AG08396 (cell line): ENCODE measurements at places on chromosomes 3 and 15.

DNA sequence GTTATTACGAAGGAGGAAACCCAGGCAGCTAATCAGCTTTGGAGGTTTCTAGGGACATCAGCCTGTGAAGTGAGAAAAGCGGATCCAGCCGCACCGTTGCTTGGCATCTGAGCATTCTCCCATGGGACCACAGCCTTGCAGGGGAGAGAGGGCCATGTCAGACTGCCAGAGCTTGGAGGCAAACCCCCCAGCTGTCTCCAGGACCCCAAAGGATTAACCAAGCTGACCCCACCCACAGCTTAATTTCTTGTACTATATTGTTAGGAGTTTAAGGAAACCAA, 5.1 kb downstream of the IGDCC3 start:
- DNase-seq, result no peak

- no peak for DNase-seq
These were observed 14.1 kb downstream of the TTC21A start for GRCh38 chr3:39121621-39122020.

- DNase-seq, result no peak
These were observed 350.4 kb downstream of the CLSTN2 start for GRCh38 chr3:140285380-140285779.

- DNase-seq, result no peak
These were observed 419.4 kb downstream of the RBMS3 start for GRCh38 chr3:29700256-29700655.

DNA sequence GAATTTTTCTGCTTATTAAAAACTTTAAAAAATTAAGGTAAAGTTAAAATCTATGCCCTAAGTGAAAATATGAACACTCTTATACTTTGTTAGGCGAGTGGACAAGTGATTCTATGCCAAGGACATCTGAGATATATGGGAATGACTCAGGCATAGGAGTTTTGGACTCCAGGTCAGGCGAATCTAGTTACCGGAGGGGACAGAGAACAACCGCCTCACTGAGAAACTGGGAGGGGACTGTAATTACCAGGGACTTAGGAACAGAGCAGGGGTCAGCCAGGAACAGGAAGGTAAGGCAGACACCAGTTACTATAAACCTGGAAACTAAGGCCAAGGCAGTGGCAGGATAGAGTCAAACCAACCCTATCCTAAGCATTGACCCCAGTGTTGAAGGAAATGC, 16.8 kb upstream of the ATP1B3 start:
- DNase-seq, result no peak

GRCh38 chr3:82038556-82038955, 277.1 kb upstream of the GBE1 start:
- no peak for DNase-seq

DNA sequence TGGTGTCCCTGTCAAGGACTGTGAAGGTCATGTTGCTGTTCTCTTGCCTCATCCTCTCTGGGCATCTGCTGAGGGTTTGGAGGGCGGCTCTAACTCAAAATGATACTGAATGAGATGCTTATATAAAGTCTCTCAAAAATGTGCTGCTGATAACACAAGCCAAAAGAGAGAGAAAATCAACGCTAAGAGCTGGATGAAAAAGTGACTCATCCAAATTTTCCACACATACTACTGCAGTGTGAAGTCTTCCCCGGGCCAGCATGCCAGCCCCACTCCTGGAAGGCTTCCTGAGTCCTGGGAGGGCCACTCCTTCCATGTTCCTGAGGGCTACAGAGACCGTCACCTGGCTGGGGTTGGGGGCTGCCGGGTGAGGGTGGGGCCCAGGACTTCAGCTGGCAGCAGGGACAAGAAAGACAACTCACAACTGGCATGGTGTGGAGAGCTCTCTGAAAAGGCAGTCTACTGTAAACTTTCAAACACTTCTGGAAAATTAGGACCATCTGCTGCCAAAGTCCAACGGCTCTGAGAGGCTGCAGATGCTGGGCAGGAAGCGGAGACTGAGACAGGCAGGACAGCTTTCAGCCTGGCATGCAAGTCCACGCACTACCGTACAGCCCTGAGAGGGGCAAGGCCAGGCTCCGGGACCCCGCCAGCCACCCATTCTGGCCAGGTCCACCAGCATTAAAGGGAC, 200.3 kb downstream of the ADAMTS17 start:
- DNase-seq, result no peak

DNA sequence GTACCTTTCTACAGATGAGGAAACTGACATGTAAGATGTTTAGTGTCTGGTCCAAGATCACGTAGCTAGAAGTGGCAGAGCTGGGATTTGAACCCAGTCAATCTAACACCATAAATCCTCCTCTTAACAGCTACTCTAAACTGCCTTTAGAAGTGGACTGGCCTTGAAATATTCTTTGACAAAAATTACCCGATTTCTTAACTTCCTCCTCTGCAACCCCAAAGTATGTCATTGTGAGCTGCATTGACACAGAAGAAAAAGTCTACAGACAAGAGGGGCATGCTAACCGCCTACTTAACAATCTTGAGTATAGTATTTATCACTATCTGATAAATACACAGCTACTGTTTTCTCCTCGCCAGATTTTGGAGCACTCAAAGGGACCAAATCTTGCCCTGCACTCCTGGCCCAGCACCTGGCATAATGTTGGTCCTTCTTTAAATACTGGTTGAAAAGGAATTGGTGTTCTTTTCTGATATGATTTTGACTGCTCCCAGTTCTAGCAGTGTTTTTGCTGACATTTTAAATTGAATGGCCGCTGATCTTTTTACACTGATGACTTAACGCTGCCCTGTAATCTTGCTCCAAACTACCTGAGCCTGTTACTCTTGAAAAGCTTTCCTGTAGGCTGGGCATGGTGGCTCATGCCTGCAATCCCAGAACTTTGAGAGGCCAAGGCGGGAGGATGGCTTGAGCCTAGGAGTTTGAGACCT, 36.9 kb downstream of the ITPR1 start:
- DNase-seq, result no peak

GRCh38 chr3:106593381-106593780, 724.6 kb upstream of the CBLB start:
- no peak for DNase-seq

DNA sequence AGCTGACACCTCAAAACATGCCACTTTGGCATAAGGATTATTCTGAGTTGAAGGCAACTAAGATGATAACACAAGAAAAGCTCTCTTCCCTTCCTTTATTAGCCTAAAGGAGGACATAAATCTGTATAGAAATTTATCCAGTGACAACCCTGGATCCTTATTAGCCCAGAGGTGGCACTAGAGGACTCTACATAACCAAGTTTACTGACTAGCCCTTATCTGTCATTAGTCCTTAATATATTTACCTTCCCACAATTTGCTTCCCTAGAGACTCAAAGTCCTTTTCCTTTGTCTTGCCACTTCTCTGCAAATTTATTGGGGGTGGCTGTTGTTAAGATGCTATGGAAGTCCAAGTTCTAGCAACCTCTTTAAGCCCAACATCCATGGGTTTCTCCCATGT, 26.7 kb downstream of the CEP70 start:
- DNase-seq, result no peak

DNA sequence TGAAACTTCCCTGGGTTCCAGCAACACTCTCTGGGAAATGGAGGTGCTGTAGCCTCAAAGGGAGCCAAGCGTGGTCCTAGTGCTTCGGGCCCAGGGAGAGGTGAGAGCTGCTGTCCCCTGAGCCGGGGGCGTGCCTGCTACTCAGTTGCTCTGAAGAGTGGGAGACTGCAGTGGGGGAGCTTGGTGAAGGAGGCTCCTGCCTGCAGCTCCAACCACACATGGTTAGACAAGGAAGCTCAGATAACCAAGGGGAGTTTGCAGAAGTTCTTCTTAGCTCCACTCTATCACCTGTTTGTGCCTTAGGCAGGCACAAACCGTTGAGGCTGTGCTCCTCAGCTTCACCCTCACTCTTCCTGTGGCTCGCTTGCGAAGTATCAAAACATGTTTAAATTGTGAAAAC, 53.6 kb upstream of the TRPM1 start:
- DNase-seq, result no peak

GRCh38 chr15:91885714-91886270, 32.3 kb downstream of the SLCO3A1 start:
- DNase-seq, result no peak

DNA sequence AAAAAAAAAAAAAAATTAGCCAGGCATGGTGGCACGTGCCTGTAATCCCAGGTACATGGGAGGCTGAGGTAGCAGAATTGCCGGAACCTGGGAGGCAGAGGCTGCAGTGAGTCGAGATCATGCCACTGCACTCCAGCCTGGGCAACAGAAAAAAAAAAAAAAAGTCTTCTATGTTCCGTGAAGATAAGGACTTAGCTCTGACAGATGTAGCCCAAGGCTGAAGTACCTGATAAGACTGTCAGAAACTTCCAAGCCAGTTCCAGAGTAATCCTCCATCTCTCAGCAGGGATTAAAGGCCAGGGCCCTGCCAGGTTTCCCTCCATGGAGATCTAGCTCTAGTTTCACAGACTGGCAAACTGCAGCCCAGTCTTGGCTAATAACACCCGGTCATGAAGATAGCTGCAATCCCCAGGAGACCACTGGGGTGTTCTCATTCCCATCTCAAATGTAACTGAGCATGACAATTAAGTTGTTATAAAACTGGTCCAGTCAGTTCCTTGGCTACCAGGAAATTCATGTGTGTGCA, 8.5 kb downstream of the CDCP1 start:
- no peak for DNase-seq

DNA sequence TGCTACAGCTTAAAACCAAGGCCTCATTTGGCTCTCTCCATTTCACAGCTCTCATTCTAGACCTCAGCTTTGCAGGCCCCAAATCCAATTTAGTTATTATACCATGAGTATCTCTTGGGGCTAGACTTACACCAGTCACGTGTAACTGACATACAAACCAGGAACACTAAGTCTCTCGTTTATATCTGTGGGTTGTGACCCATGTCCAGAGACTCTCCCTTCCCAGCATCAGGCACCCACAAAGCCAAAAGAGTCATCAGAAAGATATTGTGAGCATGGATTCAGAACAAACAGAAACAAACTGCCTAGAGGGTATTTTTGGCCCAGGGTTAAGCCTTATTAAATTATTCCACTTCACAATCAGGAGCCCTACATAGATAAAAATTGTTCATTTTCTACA, 5.6 kb upstream of the CCDC13 start:
- peak; percentile 85 for DNase-seq

DNA sequence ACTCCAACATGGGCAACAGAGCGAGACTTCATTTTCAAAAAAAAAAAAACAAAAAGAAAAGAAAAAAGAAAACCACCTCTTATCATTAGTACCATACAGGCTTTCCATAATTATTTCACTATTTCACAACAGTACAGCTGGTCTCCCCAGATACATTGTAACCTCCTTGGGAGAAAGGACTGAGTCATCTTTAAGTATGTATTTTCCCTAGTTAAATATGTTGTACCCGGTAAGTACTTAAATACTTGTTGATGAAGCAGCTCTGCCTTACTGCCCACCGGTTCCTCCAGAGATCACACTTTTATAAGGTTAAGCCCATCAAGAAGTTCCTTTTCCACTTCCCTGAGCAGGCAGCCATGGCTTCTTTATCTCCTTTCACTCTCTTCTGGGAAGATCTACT, 789.5 kb upstream of the CFAP20DC start:
- no peak for DNase-seq

DNA sequence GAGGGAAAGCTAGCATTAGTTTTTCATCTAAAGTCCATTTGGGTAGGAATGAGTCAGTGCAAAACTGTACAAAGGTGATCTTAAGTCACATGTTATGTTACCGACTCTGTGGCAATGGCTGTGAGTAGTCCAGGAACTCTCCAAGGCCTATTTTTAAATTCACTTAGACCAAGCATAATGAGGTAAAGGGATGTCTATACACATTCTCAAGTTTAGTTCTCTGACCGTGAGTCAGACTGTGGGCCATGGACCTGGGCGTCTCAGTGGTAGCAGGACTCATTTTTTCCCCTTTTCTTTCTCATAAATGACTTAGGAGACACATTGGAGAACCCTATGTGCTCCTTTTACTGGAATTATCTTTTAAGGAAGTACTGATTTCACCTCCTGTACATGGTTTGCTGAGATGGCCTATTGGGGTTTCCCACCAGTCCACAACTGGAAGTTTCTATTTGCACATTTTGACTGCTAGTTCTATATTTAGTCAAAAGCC, 488.7 kb upstream of the TPRG1 start:
- peak; percentile 54 for DNase-seq

DNA sequence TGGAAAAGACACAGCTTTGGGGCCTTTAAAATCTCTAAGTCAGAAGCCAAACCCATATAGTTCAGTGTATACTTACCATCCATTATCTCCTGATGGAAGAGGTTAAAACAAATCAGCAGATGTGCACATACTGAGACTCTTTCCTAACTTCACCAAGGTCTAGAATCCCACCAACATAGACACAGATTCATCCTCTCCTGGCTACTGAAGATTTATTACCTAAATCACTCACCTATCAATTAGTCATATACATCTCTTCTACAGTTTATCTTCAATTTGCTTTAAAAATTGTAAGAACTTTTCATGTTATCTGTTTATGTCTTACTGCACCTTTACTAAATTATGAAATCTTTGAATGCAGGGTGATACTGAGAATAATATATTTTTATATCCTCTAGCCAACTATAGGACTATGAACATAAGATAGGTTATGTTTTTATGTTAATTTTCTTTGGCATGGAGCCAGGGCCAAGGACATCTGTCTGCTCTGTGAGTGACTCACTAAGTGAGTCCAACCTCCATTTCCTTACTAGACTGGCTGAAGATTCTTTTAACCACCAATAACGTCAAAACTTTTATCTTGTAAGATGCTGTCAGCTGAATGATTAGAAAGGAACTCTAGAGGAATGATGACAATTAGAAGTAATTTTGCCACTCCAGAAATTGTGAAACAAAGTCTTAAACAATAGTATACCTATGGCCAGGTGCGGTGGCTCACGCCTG, 397.6 kb downstream of the FOXP1 start:
- DNase-seq, result no peak

- no peak for DNase-seq
These were observed 312.7 kb upstream of the DPH6 start for GRCh38 chr15:35858707-35859106.

DNA sequence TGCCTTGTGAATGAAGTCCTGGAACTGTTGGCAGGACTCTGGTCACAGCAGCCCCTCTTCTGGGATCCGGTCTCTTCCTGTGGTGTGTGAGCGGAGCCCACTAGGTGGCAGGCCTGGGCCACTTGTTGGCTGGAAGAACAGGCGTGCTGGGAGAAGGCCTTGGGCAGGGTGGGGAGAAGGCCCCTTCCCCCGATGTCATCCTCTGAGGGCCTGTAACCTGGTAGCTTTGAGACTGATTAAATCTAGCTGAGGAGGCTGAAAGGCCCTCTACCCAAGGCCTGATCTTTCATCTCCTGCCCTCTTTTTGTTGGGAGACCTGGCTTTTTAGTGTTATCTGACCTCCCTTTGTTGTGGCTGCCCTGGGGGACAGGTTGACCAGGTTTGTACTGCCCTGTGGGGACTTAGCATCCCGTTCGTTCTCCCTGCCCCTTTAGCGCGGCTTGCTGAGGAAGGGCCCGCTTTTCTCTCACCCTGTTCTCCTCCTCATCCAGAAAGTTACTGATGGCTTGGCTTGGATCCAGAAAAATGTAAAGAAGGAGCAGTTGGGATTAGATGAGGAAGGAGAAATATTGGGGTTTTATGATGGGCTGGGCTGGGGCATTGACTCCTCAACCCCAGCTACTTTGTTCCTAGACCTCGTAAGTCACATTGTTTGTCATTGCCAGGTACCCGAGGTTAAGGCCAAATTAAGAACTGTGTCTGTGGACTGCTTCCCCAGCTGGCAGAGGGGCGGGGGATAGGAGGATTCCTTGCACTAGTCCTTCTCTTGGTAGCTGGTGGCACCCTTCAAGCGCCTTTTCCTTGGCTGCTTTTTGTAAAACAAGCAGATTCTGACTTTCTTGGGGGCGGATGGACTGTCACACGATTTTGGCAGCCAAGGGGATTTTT, 48.5 kb downstream of the CHCHD6 start:
- DNase-seq, result peak; percentile 83
